ENCODE measurements at places on chromosomes 3 and 15.

DNA sequence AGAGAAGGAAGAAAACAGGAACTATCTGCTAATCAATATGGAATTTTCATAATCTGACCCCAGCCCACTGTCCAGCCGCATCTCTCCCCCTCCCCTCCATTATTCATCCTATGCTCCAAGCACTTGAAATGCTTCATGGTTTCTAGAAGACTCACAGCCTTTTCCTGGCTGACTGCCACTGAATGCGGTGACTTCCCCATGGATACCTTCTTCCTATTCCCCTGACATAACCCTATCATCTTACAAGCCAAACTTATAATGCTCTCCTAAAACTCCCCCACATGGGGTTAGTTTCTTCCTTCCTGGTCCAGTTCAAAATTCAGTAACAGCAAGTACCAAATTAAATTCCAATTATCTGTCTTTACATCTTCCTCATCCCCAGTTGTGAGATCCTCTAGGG lies 31.2 kb upstream of the PTX3 start:
- no peak for DNase-seq

- no peak for DNase-seq
Measured at GRCh38 chr3:34264337-34265041, 466.1 kb downstream of the PDCD6IP start.

- no peak for DNase-seq
Measured at GRCh38 chr15:51401051-51401780, 59.8 kb downstream of the GLDN start.

DNA sequence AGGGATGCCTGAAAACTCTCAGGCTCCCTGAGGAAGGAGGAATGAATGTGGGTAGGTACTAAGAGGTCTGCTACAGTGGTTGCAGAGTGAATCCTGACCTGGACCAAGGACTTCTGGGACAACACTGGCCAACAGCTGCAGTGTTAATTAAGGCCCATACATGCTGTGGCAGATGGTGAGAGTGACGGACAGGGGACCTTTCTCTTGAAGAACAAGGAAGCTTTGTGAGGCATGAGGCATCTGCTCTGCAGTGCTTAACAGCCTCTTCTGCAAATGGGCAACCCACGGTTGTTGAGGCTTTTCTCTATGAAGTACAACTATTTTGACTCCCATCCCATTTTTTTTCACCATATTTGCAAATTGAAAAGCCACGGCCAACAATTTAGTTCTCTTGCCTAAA lies 26.6 kb upstream of the ACAN start:
- no peak for DNase-seq

DNA sequence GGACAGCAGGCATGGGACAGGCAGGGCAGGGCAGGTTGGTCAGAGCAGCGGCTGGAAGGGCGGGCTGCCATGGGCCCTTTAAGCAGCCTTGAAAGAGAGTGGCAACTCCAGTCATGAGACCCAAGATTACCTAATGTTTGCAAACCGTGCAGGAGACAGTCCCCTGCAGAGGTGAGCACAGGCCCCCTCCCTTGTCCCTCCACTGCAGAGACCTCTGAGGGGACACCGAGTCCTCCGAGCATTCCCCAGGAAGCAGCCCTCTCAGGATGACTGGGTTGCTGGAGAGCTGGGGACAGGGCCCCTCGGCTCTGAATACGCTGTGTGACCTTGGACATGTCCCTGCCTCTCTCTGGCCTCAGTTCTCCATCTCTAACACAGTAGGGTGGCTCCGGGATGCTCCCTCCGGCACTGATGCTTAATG lies 81.4 kb downstream of the IQSEC1 start:
- no peak for DNase-seq

- DNase-seq: no peak
Measured at GRCh38 chr3:65578861-65579260, 459.9 kb downstream of the MAGI1 start.

DNA sequence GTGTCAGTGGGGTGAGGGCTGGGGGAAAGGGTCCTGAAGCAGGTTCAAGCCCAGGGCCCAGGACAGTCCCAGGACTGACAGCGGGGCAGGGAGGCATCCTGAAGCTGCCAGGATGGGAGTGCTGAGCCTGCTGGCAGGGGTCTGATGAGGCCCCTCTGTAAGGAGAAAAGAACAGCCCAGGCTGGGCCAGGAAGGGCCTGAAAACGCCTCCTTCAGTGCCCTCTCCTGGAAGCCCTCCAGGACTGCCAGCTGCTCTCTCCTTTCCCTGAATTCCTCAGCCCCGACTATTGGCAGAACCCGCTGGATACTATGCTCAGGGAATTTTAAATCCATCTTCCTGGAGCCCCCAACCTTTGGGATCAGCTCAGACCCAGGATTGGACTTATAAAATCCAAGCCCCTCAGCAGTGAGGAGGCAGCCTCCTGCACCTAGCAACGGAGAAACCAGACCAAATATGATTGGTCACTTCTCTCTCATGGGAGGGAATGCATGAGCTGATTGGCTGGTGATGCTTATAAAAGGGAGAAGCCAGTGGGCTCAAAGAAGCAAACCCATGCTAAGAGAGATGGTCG lies 203.5 kb upstream of the LINGO1 start:
- DNase-seq: no peak

- no peak for DNase-seq
Measured at GRCh38 chr3:179603321-179603720, 1.1 kb downstream of the MRPL47 start.

GRCh38 chr15:39884351-39884750 lies 35.7 kb downstream of the GPR176 start:
- DNase-seq: no peak
